Sigmoid colon (tissue), 7 donors: ENCODE measurements at places on chromosomes 2 and 18.

DNA sequence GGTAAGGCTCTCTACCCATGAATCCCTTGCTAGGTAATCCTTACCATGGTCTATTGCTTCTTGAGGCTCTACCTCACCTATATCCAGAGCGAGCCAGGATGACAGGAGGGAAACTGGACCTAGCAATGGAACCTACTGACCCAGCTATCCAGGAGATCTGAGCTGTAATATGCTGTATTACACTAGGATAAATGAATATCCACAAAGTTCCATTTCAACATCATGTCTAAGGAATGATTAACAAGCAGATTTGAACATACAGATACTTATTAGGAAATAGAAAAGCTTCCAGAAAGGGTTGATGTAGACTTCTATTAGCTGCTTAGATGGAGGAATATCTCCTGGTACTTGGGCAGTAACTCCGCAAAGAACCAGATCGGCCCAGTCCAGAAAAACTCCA is 110.1 kb downstream of the BAZ2B start:
- no peak for DNase-seq

GRCh38 chr18:41798879-41799278 is 156.2 kb upstream of the PIK3C3 start:
- no peak for DNase-seq

- DNase-seq: no peak
Measured at GRCh38 chr2:157809212-157809611, 66.9 kb downstream of the ACVR1 start.

DNA sequence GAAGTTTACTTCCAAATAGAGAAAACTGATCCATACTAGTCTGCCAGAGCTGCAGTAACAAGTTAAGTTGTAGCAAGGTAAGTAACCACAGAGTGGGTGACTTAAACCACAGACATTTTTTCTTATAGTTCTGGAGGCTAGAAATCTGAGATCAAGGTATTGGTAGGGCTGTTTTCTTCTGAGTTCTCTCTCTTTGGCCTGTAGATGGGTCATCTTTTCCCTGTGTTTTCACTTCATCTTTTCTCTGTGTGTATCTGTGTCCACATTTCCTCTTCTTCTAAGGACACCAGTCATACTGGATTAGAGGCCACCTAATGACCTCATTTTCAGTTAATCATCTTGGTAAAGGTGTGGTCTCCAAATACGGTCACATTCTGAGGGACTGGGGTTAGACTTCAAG is 142.9 kb upstream of the MEX3C start:
- DNase-seq: no peak
